ENCODE measurements at places on chromosomes 12 and 14.

DNA sequence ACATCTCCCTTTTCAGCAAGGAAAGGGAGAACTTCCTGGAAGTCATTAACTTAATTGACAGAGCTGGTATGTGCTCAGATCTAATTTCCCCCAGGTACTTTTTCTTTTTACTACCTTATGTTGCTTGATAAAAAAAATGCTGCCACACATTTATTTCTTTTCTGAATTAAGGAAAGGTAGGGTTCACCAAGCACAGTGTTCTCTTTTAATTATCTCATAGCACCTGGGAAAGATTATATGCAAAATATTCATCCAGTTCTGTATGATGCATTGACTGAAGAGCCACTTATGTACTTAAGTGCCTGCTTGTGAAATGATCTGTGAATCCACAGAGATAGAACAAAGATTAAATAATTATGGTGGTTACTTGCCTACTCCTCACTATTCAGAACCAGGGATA, 25.1 kb downstream of the KCNC2 start:
- DNase-seq: no peak

DNA sequence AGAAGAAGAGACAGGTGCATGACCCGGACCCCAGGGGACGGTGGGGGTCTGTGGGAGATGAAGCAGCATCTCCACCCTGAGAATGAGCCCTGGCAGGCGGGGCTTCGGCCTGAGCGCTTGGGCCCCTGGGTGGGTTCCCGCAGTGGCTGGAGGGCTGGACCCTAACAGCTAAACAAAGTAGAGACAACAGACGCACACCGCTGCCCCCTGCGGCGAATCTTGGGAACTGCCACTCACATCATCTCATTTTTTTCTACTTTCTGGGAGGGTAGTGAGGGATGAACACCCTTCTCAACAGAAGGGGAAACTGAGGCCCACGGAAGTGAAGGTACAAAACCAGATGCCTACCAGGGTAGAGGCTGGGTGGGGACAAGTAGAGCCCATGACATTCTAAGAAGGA, 104.7 kb downstream of the RFLNA start:
- peak; percentile 32 for DNase-seq

DNA sequence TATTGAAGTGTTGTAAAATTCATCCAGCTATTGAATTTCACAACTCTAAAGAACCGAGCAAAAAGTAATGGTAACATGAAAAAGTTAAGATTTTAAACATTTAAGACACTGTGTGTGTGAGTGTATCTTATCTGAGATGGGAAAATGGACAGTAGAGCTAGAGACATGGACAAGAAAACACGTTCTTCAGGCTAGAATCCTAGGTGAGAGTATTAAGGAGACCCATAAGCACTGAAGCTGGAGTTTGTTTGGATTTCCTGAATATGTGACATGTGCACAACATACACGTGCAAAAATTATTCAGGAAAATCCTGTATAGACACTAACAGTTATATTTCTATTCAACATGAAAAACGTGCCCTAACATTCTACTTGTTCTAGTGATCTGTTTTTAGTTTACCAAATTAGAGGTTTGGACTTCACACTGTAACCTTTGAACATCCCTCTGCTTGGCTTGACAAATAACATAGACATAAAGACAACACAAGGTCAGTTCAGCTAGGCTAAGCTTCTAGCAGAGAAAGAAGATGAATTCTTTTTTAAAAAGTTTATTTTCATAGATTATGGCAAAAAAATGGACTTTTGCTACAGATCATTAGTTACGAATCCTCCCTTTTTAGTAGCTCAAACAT, 31.3 kb downstream of the LMNTD1 start:
- DNase-seq: no peak

GRCh38 chr12:113818283-113818682, 147.8 kb downstream of the RBM19 start:
- no peak for DNase-seq

- DNase-seq: no peak
Observed at GRCh38 chr14:74240794-74241651, 1.8 kb downstream of the VSX2 start.

GRCh38 chr12:43895580-43896206, 59.8 kb downstream of the TMEM117 start:
- DNase-seq: no peak

GRCh38 chr14:78512021-78512420, 341.8 kb downstream of the NRXN3 start:
- no peak for DNase-seq

DNA sequence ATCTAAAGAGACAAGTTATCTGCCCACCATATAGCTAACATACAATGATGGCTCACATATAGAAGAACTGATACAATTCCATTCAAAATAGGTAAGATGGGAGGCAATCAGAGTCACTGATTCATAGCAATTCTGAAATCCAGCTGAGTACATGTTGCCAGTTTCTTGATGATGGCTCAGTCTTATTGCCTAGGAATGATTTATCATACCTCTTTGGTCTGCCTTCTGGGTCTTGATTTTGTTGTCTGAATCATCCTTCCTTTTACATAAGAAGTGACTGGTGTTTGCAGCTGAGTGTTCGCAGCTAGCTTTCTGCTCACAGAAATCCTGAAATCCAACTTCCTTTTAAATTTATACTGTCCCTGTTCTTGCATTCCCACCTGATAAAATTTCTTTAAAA, 463.2 kb upstream of the MGAT4C start:
- DNase-seq: no peak

DNA sequence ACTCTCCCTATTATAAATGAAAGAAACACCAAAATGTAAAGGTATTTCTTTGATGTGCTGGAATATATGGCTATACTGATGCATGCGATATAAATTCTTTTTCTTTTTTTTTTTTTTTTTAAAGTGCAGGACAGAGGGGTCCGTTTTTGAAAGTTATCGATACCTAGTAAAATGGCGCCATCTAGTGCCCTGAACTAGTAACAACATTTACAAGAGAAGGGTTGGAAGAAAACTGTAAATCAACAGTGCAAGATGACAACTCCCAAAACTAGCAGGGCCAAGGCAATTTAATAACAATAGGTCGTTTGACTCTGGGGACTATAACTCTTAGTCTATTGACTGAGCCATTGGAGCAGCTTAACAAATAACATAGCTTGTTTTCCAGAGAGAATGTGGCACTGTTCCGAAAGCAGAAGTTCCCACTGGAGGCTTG, 137.7 kb downstream of the SPTSSA start:
- DNase-seq: peak; percentile 19

DNA sequence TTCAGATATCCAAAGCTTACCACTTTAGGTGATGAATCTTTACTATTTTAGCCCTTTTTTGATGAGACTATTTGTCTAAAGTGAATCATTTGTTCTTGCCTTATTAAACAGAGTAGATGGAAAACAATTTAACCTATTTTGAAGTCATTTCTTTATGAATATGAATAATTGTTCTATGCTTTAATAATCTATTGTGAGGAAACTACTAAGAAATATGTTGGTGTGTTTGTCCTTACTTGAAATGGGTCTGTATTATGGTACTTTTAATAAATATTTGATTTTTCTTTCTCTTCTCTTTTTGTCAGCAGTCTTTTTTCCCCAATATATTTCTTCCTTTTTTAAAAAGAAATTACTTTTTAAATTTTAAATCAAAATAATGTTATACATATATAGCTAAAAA, 24.4 kb downstream of the HSD17B6 start:
- DNase-seq: no peak

- no peak for DNase-seq
Observed at GRCh38 chr12:26496170-26496569, 300.8 kb downstream of the SSPN start.

GRCh38 chr14:105173901-105174894, 5.6 kb upstream of the JAG2 start:
- peak; percentile 58 for DNase-seq
